ENCODE measurements at places on chromosomes 11 and 22. TPM values are rescaled to one million over a fixed set of nuclear protein-coding genes. Genes with fewer than 3 reads are reported as not detected.

The OR52N4 gene
- not detected for total RNA-seq

The SLC6A5 gene
- not detected for total RNA-seq

The TST gene
- 73.1 TPM for total RNA-seq

The TREH gene
- total RNA-seq = 0.17 TPM

The PYGM gene
- total RNA-seq = 1.0 TPM

The OPCML gene
- 0.10 TPM for total RNA-seq

The PGA5 gene
- total RNA-seq = not detected

The RAB39A gene
- not detected for total RNA-seq

The GGT5 gene
- 47.4 TPM for total RNA-seq

DNA sequence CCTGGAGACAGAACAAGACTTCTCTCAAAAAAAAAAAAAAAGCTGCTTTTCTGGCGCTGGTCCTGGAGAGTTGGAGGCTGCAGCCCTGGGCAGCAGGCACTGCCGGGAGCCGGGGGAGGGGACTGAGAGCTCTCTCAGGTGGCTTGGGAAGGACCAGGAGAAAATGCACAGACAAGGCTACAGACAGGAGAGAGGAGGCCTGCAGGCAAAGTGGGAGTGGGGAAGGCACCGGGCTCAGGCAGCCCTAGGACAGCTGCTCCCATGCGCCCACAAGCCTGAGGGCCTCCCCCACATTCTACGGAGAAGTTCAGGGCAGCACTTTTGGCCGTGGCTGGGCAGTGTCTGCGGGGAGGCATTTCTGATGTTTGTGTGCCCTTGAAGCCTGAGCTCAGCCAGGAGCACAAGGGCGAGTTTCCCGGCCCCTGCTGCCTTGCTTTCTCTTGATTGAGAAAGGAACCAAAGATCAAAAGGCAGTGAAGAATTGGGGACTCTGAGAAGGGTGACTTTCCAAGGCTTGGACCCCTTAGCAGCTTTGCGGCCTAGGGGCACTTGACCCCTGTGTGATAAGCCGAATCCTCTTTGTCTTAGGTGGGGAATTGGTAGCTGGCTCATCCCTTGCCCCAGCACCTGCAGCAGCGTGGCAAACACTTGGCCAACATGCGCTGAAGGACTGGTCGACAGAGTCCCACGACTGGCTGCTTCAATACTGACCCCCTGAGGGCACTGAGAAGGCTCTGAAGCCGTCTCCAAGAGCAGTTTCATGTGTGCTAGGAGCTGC, 35.3 kb downstream of the PPM1F start:
- no peaks in the 10 kb centered on the region for H3K4me1 ChIP-seq
- no peaks in the 10 kb centered on the region for H3K27me3 ChIP-seq
- H3K36me3 ChIP-seq = peaks cover 35% of the 10 kb centered on the region

GRCh38 chr22:18115906-18116371, 5.3 kb downstream of the TUBA8 start:
- H3K27me3 ChIP-seq = peaks cover 3% of the 10 kb centered on the region
- no peak overlapping the region for H3K4me3 ChIP-seq
- DNase-seq = no peak
- no peaks in the 10 kb centered on the region for H3K36me3 ChIP-seq

DNA sequence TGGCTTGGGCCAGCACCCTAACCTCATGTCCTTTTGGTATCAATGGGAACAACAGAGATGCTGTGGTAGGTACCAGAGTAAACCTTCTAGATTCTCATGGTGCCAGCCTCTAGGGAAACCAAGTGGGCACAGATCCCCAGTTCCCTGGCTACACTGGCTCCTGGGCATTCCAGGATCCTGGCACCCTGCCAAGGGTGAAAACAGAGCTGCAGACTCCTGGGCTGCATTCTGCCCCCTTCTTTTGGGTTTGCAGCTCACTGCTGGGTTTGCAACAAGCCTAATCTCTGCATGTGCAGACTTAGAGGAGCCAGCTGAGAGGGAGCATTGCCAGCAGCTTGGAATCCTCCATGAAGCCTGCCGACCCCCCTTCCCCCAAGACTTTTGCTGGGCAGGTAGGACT, 30.6 kb downstream of the PRDM11 start:
- DNase-seq = no peak
- H3K4me1 ChIP-seq = peaks cover 15% of the 10 kb centered on the region
- no peak overlapping the region for H3K4me3 ChIP-seq
- no peaks in the 10 kb centered on the region for H3K36me3 ChIP-seq
- peaks cover 4% of the 10 kb centered on the region for H3K27me3 ChIP-seq
- H3K27ac ChIP-seq = no peak overlapping the region

- no peak overlapping the region for H3K4me3 ChIP-seq
- no peaks in the 10 kb centered on the region for H3K36me3 ChIP-seq
- no peaks in the 10 kb centered on the region for H3K27me3 ChIP-seq
- H3K27ac ChIP-seq = no peak overlapping the region
Observed at GRCh38 chr22:25992331-25992730, 176.9 kb upstream of the SEZ6L start.

All from upper lobe of left lung (tissue), 6 donors.